SW 1271 (cell line): ENCODE measurements at places on chromosomes 5 and 9.

DNA sequence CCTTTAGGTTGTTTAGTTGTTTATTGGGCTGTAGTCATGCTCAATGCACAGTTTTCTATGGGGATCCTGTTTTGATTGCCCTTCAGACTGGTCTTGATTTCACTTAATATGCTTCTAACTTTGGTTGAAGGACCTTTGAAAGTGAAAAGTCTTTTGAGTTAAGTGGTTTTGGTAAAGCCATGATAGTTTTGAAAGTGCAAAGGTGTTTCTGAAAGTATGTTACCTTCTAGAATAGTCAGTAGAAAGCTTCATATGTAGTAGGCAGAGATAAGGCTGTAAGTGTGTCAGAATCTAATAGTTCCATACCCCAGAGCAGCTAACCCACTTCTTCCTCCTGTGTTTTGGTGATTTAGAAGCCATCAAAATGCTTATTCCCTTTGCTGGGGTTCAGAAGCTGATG lies 46.1 kb downstream of the RASGRF2 start:
- DNase-seq: no peak

- DNase-seq: no peak
These were observed 42.9 kb upstream of the ERBIN start for GRCh38 chr5:65883461-65883860.

DNA sequence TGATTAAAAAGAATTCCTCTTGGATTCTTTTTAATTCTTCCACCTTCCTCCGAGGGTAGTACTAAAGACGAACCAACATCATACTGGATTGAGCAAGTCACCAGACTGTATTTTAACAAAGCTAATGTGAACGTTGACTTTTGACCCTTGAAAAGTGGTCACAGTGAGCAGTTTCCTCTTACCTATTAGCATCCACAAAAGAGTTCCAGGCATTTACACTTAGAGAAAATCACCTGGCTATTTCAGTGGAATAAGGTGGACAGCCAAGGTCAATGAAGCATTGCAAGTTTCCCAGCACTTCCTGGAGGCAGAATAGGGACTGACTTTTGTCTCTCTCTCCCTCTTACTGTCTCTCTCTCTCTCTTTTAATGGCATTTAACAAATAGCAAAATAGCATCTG lies 145.1 kb upstream of the DAB2 start:
- DNase-seq: no peak

- peak; percentile 57 for DNase-seq
These were observed 29.6 kb downstream of the RNF145 start for GRCh38 chr5:159179529-159180305.

- no peak for DNase-seq
These were observed 42.6 kb downstream of the HMCN2 start for GRCh38 chr9:130308081-130308571.

DNA sequence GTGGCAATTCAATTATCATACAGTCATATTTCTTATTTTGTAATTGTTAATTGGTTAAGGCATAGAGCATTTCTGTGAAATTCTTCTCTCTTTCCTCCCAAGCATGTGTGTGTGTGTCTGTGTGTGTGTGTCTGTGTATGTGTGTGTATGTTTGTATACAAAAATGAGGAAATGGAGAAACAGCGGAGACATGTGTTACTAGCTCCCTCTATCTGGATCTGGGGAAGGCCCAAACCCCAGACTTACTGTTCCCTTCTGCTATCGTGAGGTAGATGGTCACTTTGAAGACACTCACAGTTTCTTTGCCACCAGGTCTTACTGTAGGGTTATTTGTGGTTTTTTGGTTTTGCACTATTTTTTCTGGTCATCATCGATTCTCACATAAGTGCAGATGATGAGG lies 11.4 kb upstream of the C5orf63 start:
- no peak for DNase-seq

- DNase-seq: no peak
These were observed 67.7 kb upstream of the GOLGA1 start for GRCh38 chr9:125008599-125008998.

GRCh38 chr9:87585123-87585855 lies 87.6 kb downstream of the DAPK1 start:
- no peak for DNase-seq
